ENCODE measurements at places on chromosomes 16 and 17.

- no peak for DNase-seq
Observed at GRCh38 chr16:48384520-48385252, 527 bp downstream of the SIAH1 start.

GRCh38 chr17:39676198-39676819 is 8.1 kb downstream of the PNMT start:
- DNase-seq: no peak

DNA sequence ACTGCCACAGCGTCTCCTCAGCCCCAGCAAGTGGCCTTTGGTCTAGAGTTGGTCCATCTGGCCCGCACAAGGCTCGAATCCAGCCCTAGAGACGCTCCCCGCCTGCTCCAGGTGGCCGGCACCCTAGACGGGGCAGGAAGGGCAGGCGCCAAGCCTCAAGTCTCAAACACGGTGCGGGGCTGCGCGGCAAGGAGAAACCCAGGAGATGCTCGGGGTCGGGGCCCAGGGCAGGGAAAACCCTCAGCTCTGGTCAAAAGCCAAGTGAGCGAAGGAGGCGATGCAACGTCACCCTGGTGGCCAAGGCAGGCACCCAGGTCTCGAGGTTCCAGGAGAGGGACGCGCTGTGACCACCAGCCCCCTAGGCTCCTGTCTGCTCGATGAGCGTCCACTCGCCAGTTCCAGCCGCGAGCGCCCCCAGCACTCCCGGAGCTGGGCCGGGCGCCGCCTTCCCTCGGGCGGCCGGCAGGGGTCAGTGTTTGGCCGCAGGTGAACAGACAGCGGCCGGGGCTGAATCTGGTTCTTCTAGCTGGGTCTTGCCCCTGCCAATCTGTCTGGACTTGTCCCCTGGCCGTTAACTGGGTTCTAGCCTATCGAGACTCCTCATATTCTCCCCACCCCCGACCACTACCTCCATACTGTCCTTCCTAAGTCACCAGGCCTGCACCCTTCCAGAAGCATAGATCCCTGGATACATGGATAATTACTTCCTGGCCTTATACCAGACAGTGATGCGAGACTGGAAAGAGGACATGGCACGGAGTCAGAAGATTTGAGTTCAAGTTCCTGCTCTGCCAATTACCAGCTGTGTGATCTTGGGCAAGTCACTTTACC is 44.0 kb downstream of the PRAC1 start:
- peak; percentile 11 for DNase-seq

- no peak for DNase-seq
Observed at GRCh38 chr17:27345141-27345904, 51.4 kb downstream of the WSB1 start.

DNA sequence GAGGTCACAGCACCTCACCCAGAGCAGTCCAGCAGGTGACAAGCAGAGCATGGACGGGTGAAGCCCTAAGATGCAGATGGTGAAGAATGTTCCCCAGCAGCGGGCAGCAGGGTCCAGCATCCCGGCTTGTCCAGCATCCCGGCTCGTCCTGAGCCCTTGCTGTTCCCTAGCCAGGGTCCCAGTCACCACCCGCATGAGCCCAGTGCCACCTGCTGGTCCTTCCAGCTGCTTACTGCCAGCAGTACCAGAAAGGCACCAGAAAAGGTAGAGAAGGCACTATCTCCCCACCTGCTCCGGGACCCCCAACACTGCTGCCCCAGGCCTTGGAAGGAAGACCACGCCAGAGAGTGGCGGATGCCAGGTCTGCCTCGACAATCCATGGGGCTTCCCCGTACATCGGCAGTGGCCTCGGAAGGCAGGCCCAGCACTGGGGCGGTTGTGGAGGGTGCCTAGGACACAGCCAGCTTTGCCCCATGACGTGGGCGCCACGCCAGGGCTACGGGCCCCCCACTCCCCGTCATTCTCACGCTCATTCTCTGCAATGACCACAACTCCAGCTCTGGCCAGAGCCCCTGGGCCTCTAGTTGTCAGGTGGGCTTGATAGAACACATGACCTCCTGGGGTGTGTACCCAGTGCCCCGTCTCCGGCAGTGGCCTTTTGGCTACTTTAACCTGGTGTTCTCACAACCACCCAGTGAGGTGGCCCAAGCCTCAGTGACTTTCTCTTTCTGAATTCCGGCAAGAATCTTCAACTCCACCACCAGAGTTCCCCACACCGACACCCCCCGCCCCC is 1.4 kb downstream of the CENPX start:
- DNase-seq: no peak

- no peak for DNase-seq
Observed at GRCh38 chr16:50598256-50598894, 50.2 kb downstream of the NKD1 start.

GRCh38 chr16:10959161-10959560 is 14.8 kb downstream of the CLEC16A start:
- no peak for DNase-seq

- no peak for DNase-seq
Observed at GRCh38 chr17:8557176-8557806, 73.2 kb downstream of the MYH10 start.

DNA sequence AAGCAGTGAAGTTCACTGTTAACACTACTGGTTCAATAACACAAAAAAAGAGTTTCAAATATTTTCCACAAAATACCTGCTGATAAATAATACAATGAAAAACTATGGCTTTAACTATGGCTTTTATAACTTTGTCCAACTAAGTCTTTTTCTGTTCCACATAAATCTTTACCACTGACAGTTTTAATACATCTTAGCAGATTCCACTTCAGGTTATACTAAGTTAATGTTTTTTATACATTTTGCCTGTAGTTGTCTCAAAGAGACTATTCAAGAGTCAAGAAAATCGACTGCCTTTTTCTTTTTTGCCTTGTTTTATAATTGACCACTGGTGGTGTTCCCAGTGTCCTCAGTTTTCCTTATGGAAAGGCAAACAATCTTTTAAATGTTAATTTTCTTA is 379.7 kb upstream of the PMFBP1 start:
- DNase-seq: no peak

DNA sequence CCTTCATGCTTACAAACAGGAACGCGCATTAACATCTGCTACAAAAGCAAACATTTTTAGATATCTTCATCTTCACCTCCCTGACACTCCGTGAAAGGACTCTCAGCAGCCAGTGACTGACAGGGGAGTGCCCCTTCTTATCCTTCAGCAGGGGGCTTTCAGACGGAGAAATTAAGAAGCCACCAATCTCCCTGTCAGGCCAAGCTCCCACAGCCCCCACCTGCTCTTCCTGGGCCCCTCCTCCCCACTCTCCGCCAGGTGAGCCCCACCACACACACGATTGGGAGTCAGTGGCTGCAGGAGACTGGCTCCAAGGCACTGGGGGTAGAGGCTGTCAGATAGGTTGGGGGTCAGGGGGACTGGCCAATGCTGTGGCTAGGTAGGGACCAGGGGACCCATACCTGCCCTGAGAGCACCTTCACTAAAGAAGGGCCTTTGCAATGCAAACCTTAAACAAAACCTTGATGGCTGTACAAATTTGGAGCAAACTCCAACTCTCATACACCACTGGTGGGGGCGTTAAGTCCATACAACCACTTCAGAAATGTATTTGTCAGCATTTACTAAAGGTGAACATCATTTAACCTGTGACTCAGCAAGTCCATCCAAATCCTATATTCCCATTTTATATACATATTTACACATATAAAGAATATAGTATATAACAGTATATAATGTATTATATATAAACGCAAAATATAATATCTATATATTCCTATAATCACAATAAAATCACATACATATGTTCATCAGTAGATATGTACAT is 232.2 kb downstream of the ZNF423 start:
- DNase-seq: no peak

DNA sequence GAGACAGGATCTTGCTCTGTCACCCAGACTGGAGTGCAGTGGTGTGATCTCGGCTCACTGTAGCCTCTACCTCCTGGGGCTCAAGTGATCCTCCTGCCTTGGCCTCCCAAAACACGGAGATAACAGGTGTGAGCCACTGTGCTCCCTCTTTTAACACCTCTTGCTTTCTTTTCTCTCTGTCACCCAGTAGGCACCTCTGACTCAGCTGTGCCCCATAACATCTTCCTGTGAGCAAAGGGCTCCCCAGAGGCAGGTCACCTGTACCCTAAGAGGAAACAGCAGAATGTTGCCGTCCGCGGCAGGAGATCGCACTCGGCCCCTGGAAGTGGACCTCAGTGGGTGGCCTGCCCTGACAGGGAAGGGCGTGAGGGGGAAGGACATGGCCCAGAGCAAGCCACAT is 918 bp upstream of the NLRC3 start:
- no peak for DNase-seq

DNA sequence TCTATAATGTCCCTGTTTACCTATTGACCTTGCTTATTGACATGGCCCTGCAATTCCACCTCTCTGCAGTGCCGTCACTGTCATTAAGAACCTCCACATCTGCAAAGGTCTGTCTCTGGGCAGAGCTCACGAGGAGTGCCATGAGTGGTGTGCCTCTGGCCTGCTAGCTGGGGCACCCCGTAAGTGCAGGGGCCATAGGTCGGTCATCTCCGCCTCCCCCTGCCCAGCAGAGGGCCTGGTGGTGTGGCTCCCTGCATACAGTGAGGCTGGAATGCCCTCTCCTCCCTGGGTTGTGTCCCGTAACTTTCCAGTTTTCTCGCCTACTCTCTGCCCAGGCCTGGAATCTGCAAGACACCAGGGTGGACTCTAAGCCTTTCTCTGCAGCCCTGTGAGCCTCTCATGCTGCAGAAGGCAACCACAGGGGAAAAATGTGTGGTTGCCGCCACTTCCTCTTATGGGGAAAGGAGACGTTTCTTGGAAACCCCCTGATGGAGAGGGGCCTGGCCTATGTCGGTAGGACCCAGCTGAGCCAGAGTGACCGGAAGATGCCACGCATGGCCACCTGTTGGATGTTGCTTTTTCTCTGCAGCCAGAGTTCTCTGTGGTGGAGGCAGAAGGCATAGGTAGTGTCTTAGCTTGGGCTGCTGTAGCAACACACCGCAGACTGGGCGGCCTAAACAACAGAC is 2.7 kb upstream of the SNX20 start:
- DNase-seq: no peak

- DNase-seq: no peak
Observed at GRCh38 chr17:56624309-56624708, 30.8 kb downstream of the NOG start.

GRCh38 chr17:7739746-7740145 is 22.2 kb downstream of the DNAH2 start:
- DNase-seq: no peak

Data from fibroblast of skin of left quadriceps (primary cell).